ENCODE measurements at places on chromosomes 3 and 15.

DNA sequence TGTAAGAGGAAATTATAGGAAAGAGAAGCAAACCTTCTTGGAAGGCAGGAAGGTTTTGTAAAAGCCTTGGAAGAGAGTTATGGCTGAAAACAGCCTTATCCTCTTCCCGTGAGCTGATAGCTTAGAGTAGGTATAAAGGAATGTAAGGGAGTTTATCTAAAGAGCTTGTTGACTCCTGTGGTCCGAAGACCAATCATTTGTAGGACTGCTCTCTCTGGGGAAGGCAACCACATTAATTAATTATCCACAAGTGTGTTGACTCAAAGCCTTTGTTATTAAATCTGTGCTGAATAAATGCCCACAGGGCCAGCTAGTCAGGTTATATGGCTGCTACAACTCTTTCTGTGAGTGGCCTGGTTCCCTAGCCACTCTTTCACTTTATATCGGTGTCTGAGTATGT lies 452.1 kb upstream of the RASGRP1 start:
- DNase-seq: no peak

- no peak for DNase-seq
These were observed 53.8 kb downstream of the CMTM6 start for GRCh38 chr3:32448686-32449474.

- DNase-seq: no peak
These were observed 34.0 kb downstream of the YEATS2 start for GRCh38 chr3:183731611-183732010.

- no peak for DNase-seq
These were observed 354.8 kb upstream of the C2CD4B start for GRCh38 chr15:62519900-62520299.

GRCh38 chr3:71831599-71831998 lies 46.7 kb upstream of the PROK2 start:
- DNase-seq: no peak

GRCh38 chr3:172786036-172786435 lies 35.5 kb downstream of the ECT2 start:
- DNase-seq: no peak

- DNase-seq: no peak
These were observed 124.8 kb upstream of the TNIK start for GRCh38 chr3:171585039-171585438.

GRCh38 chr3:134777341-134777740 lies 17.7 kb upstream of the EPHB1 start:
- no peak for DNase-seq

GRCh38 chr15:90071220-90071807 lies 31.0 kb downstream of the IDH2 start:
- DNase-seq: no peak

DNA sequence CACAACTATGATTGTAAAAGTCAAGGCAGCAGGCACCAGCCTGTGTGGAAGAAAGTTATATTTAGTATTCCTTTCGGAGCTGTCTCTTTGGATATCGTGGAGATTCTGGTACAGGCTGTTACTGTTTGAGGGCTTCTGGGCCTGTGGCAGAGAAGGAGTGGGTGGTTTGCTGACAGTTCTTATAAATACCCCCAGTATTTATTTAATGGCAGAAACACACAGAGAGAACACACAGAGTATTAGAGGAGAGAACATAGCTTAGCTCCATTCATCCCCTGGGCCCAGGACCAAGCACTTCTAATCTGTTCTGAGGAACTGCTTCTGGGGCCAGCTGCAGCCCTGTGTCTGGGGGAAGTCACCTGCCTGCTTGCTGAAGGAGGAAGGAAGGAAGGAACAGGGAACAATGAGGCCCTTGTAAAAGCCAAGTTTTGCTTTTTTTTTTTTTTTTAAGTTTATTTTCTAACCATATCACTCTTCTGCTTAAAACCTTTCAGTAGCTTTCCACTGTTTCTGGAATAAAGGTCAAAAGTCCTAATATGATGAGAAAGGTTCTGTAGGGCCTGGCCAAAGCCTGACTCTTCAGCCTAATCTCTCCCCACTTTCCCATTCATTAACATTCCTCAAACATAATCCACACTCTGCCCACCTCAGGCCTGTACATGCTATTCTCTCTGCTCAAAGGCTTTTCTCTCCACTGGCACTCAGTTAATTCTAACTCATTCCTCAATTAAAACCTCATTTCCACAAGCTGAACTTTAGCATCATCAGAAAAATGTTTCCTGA lies 11.8 kb upstream of the PP2D1 start:
- DNase-seq: no peak

GRCh38 chr3:113005611-113006010 lies 14.8 kb downstream of the GTPBP8 start:
- no peak for DNase-seq
